ENCODE measurements at places on chromosomes 16 and 17.

GRCh38 chr17:21020622-21021021 is 22.2 kb downstream of the USP22 start:
- no peak for ATAC-seq

DNA sequence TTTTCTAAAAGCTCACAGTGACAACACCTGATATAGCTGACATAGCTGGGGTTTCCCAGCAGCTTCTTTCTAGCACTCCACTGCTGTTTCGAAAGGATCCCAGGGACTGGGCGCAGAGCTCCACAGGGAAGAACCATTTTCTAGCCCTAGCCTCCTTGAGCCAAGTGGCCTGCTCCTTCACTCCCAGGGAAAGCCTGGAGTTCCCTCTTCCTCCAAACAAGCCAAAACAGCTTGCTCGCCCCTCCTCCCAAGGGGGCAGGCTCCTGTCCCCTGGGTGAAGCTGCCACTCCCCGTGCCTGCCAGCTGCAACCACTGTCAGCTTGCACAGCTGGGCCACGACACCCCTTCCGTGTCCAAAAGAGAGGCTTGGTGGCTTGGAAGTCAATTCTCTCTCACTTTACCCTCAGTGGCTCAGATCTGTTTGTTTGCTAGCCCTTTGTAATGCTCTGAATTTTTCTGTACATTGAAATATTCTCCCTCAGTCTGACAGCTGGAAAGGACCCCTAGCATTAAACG is 59.8 kb downstream of the CYTH1 start:
- no peak for ATAC-seq

GRCh38 chr17:45282683-45283644 is 21.1 kb upstream of the SPATA32 start:
- no peak for ATAC-seq

DNA sequence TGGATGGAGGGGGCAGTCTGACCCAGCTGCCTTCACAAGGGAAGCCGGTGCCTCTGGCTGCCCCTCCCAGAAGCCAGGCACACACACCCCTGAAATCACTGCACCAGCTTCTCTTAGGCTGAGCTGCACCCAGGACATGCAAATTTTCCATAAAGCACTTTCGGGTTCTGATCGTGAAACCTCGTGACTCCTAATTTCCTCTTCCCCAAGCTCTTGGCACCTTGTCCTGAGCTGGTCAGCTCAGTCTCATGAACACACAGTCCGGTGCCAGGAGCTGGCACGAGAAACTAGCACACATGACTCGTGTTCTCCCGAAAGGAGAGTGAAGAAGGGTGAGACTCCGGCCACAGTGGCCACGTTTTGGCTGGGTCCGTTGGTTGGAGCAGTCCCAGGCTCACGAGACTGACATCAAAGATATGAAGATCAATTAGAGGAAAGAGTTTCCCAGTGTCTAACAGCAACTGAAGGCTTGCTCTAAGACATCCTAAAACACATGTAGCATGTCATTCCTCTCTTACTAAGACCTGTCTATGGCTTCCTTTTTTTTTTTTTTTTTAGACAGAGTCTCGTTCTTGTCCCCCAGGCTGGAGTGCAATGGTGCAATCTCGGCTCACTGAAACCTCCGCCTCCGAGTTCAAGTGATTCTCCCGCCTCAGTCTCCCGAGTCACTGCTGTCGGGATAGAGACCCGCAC is 9.2 kb upstream of the ABR start:
- ATAC-seq, result no peak

DNA sequence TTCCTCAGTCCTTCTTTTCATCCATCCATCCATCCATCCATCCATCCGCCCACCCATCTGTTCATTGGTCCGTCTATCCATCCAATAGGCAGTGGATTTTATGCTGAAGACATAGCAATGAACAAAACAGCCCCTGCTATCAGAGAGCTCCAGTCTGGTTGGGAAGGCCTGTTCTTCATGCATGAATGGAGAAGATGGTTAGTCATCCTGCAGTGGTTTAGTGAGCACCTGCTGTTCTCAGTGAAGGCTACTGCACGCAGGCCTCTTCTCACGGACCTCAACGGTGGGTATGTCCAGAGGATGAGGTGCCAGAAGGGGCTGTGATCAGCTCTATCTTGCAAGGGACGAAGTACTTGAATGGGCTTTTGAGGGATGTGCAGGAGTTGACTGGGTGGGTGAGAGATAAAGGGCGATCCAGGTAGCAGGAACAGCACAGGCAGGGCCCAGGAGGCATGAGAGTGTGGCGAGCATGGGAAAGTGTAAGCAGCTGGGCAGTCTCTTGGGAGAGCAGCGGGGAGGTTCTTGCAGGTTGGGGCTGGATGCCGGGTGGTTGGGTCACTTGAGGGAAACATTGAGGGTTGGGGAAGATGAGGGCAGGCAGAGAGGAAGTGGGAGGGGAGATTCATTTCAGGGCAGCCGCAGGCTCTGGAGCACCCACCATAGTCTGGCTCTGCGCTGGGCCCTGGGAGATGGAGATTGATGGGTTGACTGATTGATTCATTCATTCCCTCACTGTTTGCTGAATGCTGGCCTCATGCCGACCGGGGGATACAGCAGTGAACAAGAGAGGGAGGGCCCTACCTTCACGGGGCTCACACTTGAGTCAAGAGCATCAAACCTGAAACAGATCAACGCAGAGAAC is 115.0 kb upstream of the CIBAR2 start:
- ATAC-seq, result peak; percentile 41

GRCh38 chr17:55612691-55613141 is 101.5 kb upstream of the SMIM36 start:
- ATAC-seq, result peak; percentile 56

GRCh38 chr17:11487469-11487868 is 110.8 kb upstream of the DNAH9 start:
- ATAC-seq, result no peak

- ATAC-seq, result no peak
Observed at GRCh38 chr16:27550582-27550920, 607 bp downstream of the KATNIP start.

DNA sequence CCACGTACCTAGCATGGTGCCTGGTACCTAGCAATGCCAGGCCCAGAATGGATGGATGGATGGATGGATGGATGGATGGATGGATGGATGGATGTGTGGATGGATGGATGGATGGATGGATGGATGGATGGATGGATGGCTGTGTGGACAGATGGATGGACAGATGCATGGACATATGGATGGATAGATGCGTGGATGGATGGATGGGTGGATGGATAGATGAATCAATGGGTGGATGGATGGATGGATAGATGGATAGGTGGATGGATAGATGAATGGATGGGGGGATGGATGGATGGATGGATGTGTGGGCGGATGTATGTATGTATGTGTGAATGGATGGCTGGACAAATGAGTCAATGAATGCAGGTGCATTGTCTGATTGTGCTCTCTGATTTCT is 12.6 kb downstream of the GPR139 start:
- ATAC-seq, result no peak

DNA sequence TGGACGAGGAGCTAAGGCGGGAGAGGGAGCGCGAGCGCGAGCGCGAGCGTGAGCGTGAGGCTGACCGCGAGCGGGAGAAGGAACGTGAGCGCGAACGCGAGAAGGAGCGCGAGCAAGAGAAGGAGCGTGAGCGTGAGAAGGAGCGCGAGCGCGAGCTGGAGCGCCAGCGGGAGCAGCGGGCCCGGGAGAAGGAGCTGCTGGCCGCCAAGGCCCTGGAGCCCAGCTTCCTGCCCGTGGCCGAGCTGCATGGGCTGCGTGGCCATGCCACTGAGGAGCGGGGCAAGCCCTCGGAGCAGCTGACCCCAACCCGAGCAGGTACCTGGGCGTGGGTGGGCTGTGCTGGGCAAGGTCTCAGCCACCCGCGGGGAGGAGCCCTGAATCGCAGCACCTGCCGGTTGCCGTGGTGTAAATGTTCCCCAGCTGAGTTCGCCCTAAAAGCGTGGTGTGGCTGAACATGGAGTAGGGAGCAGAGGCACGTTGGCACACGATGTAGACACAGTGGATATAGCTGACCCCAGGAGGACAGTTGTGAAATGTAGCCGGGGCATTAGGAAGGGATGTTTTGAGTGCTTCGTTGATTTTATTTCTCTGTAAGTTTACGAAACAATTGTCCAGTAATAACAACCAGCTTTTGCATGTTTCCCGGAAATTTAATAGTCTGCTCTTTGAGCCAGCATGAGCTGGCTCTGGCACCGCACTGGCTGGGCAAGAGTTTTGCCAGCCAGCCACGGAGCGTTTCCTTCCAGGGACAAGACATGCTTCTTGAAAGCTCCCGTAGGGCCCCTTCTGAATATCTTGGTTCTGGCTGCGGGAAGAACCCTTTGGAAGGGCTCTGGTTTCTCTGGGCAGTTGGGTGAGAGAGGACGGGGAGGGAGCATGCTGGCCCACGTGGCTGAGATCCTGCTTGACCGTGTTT is 32.1 kb downstream of the GINS2 start:
- ATAC-seq, result no peak

GRCh38 chr16:69131167-69131838 is 1.1 kb downstream of the CHTF8 start:
- ATAC-seq, result peak; percentile 31

- no peak for ATAC-seq
Observed at GRCh38 chr16:16083421-16084156, 134.2 kb downstream of the ABCC1 start.

DNA sequence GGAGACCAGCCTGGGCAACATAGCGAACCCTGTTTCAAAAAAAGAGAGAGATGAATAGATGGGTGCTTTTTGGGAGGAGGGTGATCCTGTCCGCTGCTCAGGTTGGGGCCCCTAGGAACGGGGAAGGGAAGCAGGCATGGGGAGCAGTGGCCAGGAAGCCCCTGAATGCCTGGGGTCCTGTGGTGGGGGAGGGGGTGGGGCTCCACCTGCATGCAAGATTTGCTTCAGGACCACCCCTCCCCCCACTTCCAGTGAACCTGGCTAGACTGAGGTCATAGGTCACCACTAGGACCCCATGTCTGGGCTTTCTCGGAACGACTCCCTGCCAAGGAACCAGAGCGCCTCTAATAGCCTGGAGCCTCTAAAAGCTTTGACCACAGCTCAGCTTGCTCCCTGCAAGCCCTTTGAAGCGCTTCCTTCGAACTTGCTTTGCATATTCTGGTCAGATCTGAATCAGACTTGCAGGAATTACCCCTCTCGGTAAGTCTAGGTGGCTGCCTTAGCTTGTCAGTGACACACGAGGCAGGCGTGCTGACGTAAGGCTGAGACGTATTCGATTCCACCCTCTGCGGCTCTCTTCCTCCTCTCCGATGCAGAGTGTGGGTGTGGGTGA is 3.7 kb downstream of the SOCS3 start:
- ATAC-seq, result peak; percentile 7

DNA sequence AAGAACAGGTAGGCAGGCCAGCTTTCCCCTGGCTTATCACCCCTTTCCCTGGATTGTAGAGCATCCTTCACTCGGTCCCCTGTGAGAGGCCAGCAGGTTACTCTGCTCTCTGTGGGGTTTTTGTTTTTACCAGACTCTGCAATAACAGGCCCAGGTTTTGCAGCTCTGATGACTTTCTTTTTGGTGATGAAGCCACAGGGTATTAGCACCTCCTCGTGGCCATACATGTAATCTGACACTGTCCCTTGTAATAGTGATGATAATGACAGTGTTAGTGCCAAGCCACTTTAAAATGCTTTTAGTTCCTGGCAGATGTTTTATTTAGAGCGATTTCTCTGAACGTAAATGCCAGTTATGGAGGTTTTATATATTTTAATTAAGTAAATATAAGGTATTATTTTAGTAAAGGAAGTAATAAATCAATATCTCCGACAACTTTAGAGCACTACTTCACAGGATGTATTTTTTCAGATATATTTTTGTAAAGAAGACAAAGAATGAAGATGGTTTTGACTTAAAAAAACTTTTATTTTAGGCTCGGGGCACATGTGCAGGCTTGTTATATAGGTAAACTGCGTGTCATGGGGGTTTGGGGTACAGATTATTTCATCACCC is 38.0 kb upstream of the CPHXL start:
- ATAC-seq, result peak; percentile 98

GRCh38 chr17:42677921-42678781 is 1.4 kb upstream of the PLEKHH3 start:
- ATAC-seq, result peak; percentile 49

- no peak for ATAC-seq
Observed at GRCh38 chr17:33832262-33832661, 422.8 kb upstream of the CCL2 start.

- no peak for ATAC-seq
Observed at GRCh38 chr17:71677439-71677838, 443.4 kb upstream of the SOX9 start.

- ATAC-seq, result no peak
Observed at GRCh38 chr16:27265982-27266381, 2.6 kb downstream of the NSMCE1 start.

GRCh38 chr17:31073411-31073810 is 21.4 kb upstream of the NF1 start:
- no peak for ATAC-seq

- ATAC-seq, result peak; percentile 38
Observed at GRCh38 chr16:85639529-85640253, 26.6 kb downstream of the GSE1 start.

- no peak for ATAC-seq
Observed at GRCh38 chr16:10180771-10181163, 1.5 kb downstream of the GRIN2A start.

GRCh38 chr16:79639576-79640311 is 39.2 kb upstream of the MAF start:
- ATAC-seq, result no peak

DNA sequence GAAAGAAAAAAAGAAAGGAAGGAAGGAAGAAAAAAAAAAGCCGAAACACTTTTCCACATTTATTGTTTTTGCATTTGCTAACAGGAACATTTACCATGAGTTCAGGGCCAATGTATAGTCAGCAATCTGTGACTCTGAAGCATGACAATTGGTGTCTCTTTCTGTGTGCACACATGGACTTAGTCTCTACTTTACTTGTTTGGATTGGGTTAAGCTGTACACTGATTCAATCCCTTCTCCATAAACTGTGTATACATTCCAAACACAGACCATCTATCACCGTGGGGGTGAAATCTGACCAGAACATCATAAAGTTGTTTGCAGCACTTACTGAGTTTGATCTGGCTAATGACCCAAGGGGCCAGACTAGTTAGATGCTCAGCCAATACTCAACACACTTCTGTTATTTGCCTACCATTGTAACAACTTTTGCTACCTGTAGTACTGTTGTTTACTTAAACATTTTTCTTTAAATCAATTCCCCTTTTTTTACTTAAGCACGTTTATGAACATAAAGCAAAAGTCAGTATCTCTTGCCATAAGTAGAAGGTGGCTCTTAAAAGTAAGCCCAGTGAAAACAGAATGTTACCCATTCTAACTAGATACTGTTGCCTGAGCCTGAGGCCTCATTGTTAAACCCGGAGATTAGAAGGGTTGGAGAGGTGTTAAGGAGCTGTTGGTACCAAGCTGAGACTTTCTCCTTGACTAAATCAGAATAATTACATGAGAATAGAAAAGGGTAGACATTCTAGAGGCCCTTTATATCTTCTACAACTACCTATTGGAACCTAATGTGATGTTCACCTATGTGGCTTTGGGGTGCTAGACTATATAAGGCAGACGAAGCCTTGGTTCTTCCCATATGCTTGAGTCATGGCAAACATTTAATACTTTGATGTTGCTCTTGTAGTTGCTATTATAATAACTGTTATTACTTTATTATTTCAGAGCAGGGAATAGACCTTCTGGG is 41.8 kb downstream of the SCNN1B start:
- no peak for ATAC-seq

DNA sequence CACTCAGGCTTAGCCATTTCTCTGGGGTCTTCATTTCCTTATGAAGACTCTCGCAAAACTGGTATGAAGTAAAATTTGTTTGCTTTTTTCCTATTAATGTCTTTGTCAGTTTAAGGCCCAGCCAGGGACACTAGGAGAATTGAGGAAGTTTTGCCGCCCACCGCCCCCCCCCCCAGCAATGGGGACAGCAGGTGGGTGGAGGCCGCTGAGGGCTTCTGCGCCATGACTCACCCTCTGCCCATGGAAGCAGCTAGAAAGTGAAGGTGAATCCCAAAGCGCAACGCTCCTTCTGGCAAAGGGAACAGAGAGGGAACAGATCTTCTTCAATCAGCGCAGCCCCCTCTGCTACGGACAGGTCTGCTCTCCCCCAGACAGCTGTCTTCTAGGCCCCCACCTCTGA is 49.7 kb downstream of the MARF1 start:
- ATAC-seq, result no peak

Data from SK-N-SH treated with all-trans-retinoic acid at 6 μM for 48 hours (cell line).